Stimulated activated CD4-positive, alpha-beta T cell treated with anti-CD3 and anti-CD28 coated beads, Interleukin-1b, Interleukin-23, amount 100 ng/mL, for 1 hour (primary cell): ENCODE measurements at places on chromosomes 7 and 10.

GRCh38 chr7:37467002-37467401 is 18.3 kb upstream of the ELMO1 start:
- DNase-seq = no peak

GRCh38 chr7:25995216-25995615 is 156.8 kb upstream of the NFE2L3 start:
- DNase-seq = no peak

DNA sequence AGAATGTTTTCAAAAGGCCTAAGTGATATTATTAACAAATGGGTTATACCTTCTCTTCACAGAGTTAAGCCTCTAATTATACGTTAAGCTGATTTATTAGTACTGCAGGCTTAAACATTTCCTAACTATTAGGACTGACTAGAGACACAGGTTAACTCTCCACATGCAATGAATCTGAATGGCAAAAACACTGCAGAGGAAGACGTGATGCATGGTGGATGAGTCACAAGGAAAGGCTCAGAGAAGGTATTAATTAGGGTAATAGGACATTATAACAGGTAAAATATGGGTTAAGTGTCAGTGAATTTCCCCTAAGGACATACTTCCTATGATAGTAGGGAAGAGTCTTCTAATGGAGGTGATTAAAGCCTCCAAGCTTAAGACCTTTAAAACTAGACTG is 24.7 kb upstream of the SEM1 start:
- no peak for DNase-seq

- no peak for DNase-seq
Measured at GRCh38 chr10:68796605-68797004, 30.7 kb upstream of the STOX1 start.

DNA sequence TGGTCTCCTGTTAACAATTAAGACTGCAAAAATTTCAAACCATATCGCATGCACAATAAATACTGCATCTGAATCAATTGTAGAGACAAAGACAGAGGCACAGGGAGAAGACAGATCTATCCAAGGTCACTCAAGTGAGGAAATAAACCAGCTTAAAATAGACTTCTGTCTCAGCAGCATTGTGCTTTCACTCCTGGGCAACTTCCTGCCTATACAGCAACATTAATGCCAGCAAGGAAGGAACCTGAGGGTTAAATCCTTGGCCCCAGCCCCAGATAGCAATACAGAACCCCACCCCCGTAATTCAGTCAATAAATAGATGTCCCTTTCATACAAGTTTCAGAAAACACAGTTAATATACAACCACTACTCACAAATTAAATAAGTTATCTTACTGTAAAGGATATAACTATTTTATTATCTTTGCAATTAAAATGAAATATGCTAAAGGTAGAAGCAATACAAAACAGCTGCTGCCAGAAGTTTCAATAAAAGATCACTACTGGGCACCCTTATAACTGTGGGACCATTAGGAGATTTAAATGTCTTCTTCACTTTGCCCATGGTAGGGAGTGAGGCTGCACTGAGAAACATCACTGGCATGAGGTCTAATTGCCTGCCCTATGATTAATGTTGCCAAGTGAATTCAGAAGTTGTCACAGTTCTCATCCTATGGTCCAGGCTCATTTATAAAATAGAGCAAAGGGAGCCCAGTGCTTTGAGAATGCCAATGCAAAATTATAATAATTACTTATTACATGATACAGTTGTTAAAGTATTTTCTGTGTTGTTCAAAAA is 49.4 kb downstream of the CAV1 start:
- no peak for DNase-seq

DNA sequence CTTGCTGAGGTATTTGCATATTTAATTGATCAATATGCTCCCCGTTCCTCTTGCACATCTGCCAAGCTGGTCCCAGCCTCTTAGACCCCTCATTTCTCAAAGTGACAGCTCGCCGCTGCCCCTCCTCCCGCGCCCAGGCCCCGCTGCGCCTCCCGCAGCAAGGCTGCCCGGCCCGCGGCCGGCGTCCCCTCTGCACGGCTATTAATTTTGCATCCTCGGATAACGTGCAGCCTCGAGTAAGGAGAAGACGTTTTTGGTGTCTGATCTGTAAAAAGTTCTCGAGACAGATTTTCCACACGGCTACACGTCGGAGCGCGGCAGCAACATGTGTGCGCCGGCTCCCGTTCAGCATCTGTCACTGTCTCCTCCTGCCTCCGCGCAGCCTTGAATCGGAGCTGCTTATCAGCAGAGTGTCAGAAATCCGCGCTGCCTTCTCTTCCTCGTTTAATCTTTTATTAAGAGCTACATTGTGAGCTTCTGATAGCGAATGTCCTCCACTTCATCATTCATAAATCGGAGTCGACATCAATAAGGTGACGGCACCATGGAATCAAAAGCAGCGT is 65.3 kb downstream of the EBF3 start:
- no peak for DNase-seq

- DNase-seq = no peak
Measured at GRCh38 chr10:32961895-32962369, 3.9 kb upstream of the ITGB1 start.

DNA sequence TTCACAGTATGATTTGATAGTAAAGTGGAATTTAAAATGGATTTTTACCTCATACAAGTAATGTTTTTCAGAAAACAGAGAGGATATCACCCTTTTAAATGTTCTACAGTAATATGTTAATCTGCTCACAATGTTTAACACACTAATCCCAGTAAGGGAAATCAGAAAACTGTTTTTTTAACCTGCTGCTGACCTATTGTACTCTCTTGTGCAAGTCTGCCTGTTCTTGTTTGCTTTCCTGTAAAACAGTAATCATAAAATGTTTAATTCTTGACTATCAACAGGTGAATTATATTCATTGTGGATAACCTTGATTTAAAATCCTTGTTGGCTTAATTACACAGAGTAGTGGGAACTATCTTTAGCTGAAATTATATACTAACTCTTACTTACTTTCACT is 126.4 kb downstream of the GNAT3 start:
- no peak for DNase-seq

DNA sequence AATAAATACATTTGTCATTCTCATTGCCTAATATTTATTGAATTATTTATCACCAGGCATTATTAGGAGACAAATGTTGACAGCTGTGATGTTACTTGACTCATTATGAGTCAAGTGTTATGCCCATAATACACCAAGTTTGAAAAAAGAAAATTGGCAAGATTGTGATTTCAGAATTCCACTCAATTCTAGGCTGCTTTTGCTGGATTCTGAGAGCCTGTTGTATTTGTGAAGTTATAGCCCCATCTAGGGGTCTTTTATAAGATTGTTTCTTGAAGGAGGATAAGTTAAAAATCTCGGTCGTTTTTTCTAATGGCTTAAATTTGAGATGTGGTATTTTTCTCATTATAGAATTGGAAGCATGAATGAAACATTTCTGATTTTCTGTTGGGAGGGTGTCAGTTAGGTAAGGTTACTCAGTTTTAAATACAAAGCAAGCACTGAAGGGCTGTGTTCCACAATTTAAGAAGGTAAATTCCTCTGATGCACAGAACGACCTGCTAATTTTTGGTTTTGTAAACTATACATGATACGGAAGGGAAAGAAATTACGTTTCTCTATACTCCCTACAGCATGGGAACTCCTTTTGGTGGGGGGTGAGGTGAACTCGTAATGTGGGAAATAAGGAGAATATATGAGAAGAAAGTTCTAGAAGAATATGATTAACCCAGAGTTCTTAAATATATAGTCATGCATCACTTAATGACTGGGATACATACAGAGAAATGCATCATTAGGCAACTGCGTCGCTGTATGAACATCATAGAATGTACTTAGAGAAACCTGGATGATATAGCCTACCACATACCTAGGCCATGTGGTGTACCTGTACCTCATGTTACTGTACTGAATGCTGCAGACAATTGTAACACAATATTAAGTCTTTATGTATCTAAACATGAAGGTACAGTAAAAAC is 2.6 kb downstream of the STK31 start:
- DNase-seq = no peak

- no peak for DNase-seq
Measured at GRCh38 chr7:43117095-43117494, 4.6 kb downstream of the HECW1 start.

DNA sequence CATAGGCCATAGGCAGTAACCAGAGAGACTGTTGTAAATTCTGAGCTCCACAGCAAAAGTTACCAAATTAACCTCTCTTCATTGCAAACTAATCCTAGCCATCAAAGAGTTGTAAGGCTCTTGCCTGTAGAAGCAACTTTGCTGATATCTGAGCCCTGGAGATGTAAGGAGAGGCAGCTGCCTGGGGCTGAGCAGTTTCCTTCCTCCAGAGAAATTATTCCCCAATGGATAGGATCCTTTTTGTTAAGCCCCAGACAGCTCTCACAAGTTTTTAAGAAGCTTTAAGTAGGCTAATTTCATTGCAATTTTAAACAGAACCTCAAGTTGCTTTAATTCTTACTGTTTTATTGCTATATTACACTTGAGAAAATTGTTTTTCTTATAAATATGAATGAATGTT is 211.1 kb downstream of the GALNT17 start:
- DNase-seq = no peak

DNA sequence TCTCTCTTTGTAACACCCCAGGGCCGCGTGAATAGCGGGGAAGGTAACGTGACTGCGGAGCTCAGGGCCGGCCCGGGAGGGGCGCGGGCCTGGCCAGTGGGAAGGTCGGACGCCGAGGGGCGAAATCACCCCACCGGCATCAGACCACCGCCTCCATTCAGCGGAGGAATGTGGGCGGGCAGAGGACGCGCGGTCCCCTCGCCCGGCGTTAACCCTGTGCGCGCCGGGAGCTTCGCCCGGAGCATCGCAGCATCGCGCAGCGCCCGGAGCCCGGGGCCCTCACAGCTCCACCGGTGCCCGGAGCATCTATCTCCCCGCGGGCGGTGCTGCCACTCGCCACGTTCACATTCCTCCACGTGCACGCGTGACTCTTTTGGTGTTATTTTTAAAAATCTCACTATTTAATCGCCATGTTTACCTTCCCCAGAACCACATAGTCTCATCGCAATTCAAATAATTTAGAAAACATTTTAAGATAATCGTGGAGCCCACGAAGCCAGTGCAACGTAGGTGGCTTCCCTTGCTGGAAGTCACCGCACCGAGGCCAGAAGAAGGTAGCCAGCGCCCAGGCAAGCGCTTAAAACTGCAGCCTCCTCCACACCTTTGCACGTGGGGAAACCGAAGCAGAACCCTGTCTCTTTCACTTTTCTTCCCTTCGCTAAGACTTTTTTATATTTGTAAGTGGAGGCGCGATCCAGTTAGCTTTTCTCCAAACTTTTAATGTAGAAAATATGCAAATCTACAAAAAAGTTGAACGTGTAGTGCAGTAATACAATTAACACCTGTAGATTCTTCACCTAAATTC is 21.8 kb downstream of the FGFBP3 start:
- no peak for DNase-seq

DNA sequence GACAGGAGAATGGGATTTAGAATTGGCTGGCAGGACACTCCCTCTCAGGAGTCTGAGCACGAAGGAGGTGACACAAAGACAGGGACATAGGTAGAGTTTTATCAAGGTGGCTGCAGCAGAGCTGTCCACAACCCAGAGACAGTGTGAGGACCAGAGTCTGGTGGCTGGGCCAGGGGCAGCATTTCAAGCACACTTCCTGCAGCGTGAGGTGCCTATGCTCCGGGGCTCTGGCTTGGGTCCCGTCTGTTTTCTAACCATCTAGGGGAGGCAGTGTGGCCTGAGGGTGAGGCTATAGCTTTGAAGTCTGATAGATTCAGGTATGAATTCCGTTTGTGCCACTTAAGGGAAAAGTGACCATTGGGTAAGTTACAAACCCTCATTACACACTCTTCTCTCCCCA is 222.7 kb upstream of the ZMIZ1 start:
- no peak for DNase-seq

- no peak for DNase-seq
Measured at GRCh38 chr10:3270577-3271316, 98.2 kb upstream of the PITRM1 start.

DNA sequence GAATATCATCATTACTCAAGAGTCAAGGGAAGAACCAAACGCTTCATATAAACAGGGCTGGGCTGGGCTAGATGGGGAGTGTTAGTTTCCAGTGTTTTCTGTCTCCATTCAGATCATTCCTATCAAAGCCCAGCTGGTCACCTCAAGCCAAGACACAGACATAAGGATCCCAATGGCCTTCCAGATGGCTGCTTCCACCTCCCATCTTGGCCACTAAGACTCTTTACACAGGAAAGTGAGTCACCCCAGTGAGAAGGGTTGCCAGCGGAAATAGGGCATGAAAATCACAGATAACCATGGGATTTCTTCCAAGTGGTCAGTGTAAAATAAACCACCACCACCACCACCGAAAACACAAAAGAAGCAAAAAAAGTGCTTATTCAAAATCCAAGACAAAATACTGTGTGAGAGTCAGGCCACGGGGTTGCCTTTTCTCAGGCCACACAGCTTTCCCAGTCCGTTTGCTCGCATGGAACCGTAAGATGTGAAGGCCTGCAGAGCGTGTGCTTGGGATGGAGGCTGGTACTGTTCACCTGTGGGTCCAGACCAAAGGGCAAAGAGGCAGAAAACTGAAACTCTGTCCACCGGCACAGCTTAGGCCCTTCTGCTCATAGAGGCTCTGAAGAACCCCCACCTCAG is 5.6 kb downstream of the PRSS2 start:
- no peak for DNase-seq

GRCh38 chr7:45161842-45162241 is 4.3 kb downstream of the RAMP3 start:
- DNase-seq = no peak
